ENCODE measurements at places on chromosomes 4 and X.
A peak's percentile ranks its signal among the peaks of the same experiment; 100 is the strongest.

GRCh38 chrX:109847257-109848187, 114.5 kb upstream of the ACSL4 start:
- no peak for DNase-seq

- DNase-seq, result peak; percentile 65
Measured at GRCh38 chr4:189143263-189143952, 797.3 kb upstream of the FRG1 start.

DNA sequence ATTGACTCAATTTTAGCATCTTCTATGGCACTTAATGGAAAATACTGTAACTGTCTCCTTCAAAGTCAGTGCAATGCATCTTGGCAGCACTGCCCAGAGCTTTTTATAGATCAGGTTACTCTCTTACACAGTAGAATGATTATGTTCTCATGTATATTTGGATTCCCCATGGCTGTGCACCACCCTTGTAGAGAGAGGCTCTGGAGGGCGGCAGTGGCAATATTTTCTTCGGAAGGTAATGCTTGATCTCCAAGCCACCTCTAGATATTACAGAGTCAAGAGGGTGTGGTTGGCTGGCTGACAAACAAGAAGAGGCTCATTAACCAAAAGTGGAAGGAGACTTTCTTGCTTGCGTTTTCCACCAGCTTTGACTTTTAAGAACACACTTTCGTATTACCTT, 72.8 kb upstream of the ARSJ start:
- DNase-seq, result no peak

- DNase-seq, result no peak
Measured at GRCh38 chr4:24471486-24472160, 112.7 kb downstream of the DHX15 start.

GRCh38 chr4:105837037-105837436, 58.2 kb upstream of the NPNT start:
- DNase-seq, result no peak

- DNase-seq, result no peak
Measured at GRCh38 chr4:174763454-174764104, 65.5 kb downstream of the GLRA3 start.

DNA sequence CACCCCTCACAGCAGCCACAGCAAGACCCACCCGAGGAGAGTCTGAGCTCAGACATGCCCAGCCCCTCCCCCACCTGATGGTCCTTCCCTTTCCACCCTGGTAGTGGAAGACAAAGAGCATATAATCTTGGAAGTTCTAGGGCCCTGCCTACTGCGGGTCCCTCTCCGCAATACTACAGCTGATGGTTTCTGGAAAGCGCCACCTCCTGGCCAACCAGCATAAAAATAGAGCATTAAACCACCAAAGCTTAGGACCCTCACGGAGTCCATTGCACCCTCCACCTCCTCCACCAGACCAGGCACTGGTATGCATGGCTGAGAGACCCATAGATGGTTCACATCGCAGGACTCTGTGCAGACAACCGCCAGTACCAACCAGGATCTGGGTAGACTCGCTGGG, 78.2 kb downstream of the SH3BGRL start:
- DNase-seq, result no peak

DNA sequence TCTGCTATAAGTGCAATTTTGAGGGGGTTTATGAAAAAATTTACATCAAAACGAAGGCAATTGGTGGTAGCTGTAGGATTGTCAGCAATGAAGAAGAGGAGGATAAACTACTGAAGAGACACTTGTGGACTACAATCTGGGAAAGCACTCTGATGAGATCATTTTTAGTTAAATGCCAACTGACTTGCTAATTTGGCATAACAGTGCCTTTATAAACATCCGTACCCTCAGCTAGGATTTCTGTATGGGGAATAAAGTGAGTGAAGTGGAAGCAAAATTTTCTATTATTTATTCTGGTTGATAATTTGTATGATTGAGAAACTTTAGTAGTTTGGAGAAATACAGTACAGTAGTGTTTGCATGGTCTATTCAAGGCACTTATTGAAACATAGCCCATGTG, 11.2 kb upstream of the GNRHR start:
- no peak for DNase-seq

DNA sequence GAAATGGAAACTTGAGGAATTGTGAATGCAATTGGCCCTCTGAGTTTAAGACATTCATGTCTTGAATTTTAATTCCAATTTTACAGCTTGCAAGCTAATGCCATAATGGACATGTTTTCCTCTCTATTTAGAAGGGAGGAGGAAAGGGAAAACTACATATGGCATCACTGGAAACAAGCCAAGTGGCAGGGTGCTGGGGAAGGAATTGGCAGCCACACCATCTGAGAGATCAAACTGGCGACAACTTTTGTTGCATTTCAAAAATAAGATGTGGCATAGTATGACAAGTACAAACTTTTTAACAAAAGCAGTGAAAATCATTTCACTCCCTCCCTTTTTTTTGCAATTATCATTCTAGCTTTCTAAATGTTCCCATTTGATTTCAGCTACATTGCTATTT, 615.6 kb downstream of the CENPC start:
- DNase-seq, result no peak

DNA sequence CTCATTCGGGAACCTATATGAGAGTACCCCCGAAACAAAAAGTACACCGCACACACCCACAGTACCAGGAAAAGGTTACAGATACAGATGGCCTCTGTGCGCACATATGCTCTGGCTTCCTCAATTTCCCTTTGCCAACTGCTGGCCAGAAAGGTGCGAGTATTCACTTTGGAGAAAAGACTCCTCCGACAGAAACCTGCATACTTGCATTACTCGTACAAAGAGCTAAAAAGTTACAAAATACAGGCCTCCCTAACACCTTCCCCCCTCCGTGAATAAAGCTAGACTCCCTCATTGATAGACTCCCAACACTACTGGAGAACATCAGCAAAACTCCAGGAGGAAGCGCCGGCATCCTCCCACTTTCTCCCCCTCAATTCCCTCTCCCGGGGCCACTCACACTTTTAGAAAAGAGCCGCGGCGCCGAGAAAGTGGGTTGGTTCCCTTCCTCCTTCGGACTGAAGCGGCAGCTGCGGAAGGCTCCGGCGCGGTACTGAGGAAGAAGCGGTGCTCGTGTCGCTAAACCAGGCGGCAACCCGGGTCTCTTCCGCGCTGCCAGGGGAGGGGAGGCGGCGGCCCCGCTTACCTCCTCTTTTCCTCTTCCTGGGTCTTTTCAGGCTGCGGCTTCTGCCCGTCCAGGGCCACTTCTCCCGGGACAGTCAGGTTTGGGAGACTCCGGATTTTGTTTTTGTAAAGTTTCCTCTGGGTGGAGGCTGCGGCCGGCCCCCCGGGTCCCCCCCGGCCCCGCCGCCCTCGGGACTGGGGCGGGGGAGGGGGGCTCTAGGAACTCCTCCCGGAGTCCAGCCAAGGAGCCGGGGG, 1.1 kb downstream of the FBXW7 start:
- no peak for DNase-seq

Measured in RWPE2 (cell line).